Activated CD4-positive, alpha-beta T cell treated with anti-CD3 and anti-CD28 coated beads for 24 hours (primary cell): ENCODE measurements at places on chromosomes 5 and 9.

DNA sequence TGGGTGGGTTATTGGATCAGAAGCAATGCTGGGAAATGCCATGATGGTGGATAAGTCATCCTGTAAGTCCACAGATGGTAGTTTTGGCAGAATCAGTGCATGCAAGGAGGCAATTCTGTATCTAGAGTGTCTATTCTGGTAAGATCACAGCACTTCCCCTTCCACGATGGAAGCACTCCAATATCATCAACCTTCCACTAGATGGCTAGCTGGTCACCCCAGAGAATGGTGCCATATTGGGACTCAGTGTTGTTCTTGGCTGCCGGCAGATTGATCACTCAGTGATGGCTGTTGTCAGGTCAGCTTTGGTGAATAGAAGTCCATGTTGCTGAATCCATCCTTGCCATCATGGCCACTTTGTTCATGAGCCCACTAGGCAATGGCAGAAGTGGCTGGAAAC, 553.5 kb downstream of the CSNK1G3 start:
- no peak for DNase-seq

- DNase-seq = no peak
Measured at GRCh38 chr9:102700936-102701335, 294.2 kb upstream of the CYLC2 start.

GRCh38 chr5:41812156-41812555, 58.1 kb downstream of the OXCT1 start:
- DNase-seq = no peak

- DNase-seq = no peak
Measured at GRCh38 chr5:67297376-67297775, 100.8 kb upstream of the CD180 start.

DNA sequence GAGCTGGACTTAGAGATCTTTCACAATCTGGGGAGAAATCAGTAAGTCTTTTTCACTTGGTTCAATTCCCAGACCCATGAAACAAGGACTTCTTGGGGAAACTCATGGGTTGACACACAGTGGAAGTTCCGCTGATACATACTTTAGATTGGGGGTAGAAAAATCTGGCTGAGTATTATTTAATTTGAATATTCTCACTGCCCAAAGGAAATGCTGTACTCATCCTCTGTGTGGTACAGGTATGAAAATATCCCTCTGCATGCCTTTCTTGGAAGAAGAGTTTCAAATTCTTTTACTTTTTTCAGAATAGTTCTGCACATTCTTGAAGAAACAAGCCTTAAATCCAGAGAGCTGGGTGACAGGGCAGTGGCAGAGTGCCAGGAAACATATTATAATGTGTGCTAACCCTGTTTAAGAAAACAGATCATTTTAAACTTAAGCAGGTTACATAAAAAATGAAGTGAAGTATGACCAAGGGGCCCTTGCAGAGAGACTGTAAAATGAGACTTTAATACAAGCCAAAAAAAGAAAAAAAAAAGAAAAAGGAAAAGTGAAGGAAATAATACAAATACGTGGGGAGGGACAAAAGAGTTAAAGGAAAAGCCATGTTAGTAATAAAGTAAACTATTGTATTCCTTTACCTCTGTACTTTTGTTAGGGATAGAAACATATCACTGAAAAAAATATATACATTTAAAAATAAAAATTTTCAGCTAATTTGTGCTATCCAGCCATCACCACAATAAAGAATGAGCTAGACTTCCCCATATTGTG, 173.4 kb upstream of the NR3C1 start:
- no peak for DNase-seq

- DNase-seq = no peak
Measured at GRCh38 chr5:150604010-150604409, 36.5 kb upstream of the SYNPO start.

DNA sequence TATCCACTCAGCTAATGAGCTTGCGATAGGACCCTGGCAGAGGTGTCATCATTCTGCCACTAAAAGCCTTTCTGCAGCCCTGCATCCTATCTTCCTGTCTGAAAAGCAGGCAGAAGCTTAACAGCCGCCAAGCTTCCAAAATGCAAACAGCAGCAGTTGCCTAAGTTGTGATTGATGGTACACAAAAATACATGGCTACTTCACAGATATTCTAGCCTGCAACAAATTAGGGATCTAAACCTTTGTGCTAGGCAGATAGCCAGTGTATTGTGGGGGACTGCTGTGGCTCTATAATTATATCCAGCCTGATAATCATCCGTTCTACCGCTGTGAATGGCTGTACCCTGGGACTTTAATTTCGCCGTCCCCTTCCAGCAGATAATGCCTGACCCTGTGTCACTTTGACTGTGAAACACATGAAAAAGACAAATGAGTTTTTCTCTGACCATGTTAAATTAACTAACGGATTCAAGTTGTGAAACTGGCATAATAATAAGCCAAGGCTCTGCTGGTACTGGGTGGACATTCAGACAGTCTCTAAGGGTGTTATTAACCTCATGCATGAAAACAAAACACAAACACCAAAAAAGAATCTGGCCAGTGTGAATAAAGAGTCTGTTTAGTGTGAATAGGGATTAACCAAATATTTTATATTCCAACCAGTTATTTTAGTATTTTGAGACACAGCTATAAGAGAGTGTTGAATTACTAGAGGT, 45.9 kb downstream of the SEMA6A start:
- no peak for DNase-seq

- no peak for DNase-seq
Measured at GRCh38 chr5:59123595-59124561, 541.0 kb downstream of the RAB3C start.

DNA sequence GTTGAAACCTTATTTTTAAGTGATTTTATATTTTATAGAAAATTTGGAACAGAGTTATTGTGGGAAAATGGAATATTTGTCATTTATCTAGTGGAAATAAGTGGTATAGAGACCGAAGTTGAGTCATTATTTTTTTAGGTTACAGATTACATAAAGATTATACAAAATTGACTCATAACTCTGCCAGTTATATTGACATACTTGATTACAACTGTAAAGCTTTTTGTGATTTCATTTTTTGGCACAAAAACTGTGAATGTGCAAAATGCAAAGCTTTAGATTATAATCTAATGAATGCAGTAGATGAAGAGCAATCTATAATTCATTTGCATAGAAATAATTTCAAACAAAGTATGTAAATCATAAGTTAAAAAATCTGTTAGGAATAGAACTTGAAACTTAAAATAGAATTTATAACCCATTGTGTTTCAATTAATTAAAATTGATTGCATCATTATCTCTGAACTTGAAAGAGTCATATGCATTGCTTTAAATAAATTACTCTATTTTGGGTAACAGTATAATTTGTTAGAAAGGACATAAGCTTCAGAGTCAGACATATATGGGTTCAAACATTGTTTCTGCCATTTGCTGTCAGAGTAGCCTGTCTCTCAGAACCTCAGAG, 280.4 kb downstream of the FER start:
- DNase-seq = no peak

- no peak for DNase-seq
Measured at GRCh38 chr9:132424857-132425674, 15.1 kb downstream of the CFAP77 start.

DNA sequence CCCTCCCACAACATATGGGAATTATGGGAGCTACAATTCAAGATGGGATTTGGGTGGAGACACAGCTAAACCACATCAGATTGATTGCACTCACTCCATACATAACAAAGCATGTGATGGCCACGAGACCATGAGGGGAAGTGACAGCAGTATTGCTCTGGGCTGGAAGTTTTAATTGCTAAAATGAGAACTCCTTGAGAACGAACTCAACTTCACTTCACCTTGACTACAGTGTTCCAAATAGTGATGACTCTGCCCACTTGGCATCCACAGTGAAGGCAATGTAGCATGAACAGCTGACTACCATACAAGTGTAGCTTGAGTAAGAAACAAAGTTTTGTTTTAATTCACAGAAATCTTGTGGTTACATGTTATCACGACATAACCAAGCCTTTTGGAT, 739 bp upstream of the SPINK7 start:
- no peak for DNase-seq

DNA sequence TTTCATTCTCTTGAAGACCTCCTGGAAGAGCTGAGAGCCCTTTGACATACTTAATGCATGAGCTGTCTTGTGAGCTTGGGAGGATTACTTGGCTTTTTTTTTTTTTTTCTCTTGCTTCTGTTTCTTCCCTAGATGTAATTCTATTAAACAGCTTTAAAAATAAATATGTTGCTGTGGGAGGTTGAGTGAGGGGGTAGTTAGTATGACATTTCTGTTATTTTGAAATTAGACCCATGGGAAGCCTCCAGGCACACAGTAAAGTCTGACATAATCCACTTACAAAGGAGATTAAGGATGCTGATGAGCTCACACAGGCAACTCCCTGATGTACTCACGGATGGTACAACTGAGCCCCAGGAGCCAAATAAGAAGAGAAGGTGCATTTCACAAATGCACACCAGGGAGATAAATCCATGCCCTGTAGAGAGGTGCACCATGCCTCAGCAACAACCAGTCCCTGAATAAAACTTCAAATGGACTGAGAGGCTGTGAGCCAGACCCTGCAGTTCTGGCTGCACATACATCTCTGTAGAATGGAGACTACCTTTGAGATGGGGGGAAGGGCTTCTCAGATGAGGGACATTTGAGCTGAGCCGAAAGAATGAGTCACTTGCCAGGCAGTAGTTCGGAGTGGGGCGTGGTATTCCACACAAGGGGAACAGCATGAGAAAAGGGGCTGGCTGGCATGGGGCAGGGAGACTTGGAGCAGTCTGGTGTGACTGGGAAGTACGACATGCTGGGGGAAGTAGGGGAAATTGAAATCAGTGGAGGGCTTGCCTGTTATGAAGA, 68.7 kb downstream of the ACTL7B start:
- no peak for DNase-seq

- no peak for DNase-seq
Measured at GRCh38 chr9:136949239-136949816, 2.7 kb upstream of the LCN12 start.

- no peak for DNase-seq
Measured at GRCh38 chr9:123611226-123611625, 255.2 kb downstream of the CRB2 start.

GRCh38 chr5:35103637-35104299, 56.0 kb upstream of the AGXT2 start:
- DNase-seq = no peak
